ENCODE measurements at places on chromosomes 5 and 9.

- DNase-seq: no peak
Observed at GRCh38 chr5:145056800-145057199, 778.3 kb downstream of the PRELID2 start.

DNA sequence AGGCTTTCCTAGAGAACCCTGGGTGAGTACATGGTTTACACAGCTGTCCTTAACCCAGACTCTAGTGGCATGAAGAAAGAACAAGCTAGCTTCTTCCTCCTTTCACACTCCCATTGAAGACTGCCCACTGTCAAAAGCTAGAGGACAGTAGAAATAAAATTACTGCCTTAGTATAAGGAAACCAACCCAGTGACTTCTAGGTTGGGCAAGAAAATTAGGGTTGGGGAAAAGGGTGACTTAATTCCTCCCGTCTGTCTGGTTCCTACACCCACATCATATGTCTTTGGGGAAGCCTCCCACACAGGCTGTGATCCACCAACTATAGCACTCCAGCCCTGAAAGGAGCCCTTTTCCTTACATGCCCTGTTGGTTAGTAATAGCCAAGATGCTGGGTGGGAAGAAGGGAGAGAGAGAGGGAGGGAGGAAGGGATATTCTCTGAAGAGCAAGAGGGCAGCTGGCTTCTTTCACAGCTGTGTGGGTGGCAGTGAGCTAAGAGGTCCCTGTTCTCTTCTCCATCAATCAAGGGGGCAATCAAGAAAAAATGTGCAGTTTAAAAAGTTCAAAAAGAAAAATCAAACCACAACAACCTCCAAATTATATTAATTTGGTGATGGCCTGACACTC, 21.7 kb downstream of the HBEGF start:
- DNase-seq: peak; percentile 54

GRCh38 chr5:35232124-35232523, 1.8 kb upstream of the PRLR start:
- no peak for DNase-seq

- DNase-seq: no peak
Observed at GRCh38 chr9:124274226-124274625, 16.5 kb downstream of the NEK6 start.

DNA sequence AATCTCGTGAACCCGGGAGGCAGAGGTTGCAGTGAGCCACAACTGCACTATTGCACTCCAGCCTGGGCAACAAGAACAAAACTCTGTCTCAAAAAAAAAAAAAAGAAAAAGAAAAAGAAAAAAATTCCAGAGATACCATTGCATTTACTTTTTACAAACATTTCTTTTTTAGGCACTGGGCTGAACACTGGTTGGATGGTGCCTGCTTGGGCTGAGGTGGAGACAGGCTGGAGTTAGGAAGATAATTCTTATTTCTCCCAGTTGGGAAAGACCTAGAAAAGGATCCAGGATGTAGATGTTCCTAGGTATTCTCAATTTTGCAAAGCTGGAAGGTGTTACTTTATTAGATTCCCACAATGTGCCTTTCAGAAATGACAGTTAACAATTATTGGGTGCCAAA, 49.9 kb upstream of the JMY start:
- no peak for DNase-seq

GRCh38 chr9:75964427-75964826, 74.0 kb downstream of the PCSK5 start:
- DNase-seq: no peak

DNA sequence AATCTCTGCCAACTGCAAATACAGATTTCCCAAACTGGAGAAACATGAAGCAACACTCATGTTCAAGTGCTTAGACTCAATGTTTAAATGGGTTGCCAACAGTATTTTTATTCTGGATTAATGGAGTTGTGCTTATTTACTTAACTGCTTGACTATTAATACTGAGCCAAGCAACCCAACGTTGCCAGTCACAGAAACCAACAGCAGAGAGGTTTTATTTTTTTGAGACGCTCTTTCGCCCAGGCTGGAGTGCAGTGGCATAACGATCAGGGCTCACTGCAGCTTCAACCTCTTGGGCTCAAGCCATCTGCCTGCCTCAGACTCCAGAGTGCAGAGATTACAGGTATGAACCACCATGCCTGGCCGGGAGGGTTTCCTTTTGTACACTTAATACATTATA, 8.5 kb upstream of the TMEM268 start:
- peak; percentile 44 for DNase-seq

- no peak for DNase-seq
Observed at GRCh38 chr5:164361986-164362385, 856.6 kb downstream of the MAT2B start.

- DNase-seq: no peak
Observed at GRCh38 chr5:154218786-154219185, 28.3 kb downstream of the GALNT10 start.

- no peak for DNase-seq
Observed at GRCh38 chr9:131692612-131693562, 47.0 kb downstream of the RAPGEF1 start.

GRCh38 chr9:76516350-76516749, 57.4 kb downstream of the GCNT1 start:
- DNase-seq: no peak

All from upper lobe of left lung (tissue), 6 donors.